ENCODE measurements at places on chromosomes 1 and 21. TPM values are rescaled to one million over a fixed set of nuclear protein-coding genes. Genes with fewer than 3 reads are reported as not detected.

LCE6A gene
- not detected for total RNA-seq

NPL gene
- 23.7 TPM for total RNA-seq

DENND2D gene
- total RNA-seq = 1.3 TPM

BRINP3 gene
- 0.25 TPM for total RNA-seq

PMF1 gene
- total RNA-seq = 47.5 TPM

RHD gene
- not detected for total RNA-seq

CCDC27 gene
- not detected for total RNA-seq

CRYAA gene
- not detected for total RNA-seq

A3GALT2 gene
- total RNA-seq = not detected

DFFA gene
- 20.5 TPM for total RNA-seq

XCL1 gene
- total RNA-seq = not detected

NECTIN4 gene
- 1.0 TPM for total RNA-seq

PEAR1 gene
- total RNA-seq = 0.27 TPM

VCAM1 gene
- not detected for total RNA-seq

MNDA gene
- total RNA-seq = not detected

B3GALT5 gene
- not detected for total RNA-seq

TMEM51 gene
- 6.4 TPM for total RNA-seq

ZNF648 gene
- not detected for total RNA-seq

MYOG gene
- total RNA-seq = not detected

SEC16B gene
- 0.38 TPM for total RNA-seq

MX2 gene
- total RNA-seq = 0.42 TPM

WNT3A gene
- not detected for total RNA-seq

YIPF1 gene
- total RNA-seq = 17.5 TPM

ATAD3C gene
- total RNA-seq = 0.05 TPM

CRP gene
- total RNA-seq = not detected

ENTREP3 gene
- total RNA-seq = 12.6 TPM

OR6N2 gene
- not detected for total RNA-seq

OVAAL gene
- not detected for total RNA-seq
